Upper lobe of left lung (tissue), 6 donors: ENCODE measurements at places on chromosomes 12 and 14. TPM values are rescaled to one million over a fixed set of nuclear protein-coding genes. Genes with fewer than 3 reads are reported as not detected.

DNA sequence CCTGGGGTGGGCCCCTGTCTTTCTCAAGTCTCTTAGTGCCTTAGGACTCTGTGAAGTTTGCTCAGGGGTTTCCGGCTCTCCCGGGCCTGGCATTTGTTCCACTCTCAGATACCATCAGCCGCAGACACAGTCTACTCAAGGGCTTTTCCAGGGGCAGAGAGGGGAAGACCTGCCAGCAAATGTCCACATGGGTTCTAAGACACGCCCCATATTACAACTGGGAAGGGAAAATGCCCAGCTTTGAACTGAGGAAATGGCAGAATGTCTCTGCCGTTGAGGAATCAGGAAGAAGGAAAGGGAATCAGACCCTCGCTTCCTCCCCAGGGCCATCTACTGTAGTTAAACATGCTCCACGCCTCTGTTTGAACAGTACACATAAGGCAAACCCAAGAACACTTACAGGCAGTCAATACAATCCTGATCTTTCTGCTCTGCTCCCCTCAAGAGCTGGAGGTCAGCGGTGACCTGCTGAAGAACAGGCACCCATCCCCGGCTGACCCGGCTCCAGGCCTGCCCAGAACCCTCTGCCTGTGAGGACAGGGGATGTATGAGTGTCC is 7.9 kb downstream of the CCDC85C start:
- no peak for DNase-seq

GRCh38 chr12:60100852-60101251 is 505.0 kb downstream of the SLC16A7 start:
- no peak for DNase-seq

GRCh38 chr14:28879573-28879996 is 113.0 kb downstream of the FOXG1 start:
- DNase-seq: no peak

AMDHD1 gene
- total RNA-seq: 2.1 TPM

DNA sequence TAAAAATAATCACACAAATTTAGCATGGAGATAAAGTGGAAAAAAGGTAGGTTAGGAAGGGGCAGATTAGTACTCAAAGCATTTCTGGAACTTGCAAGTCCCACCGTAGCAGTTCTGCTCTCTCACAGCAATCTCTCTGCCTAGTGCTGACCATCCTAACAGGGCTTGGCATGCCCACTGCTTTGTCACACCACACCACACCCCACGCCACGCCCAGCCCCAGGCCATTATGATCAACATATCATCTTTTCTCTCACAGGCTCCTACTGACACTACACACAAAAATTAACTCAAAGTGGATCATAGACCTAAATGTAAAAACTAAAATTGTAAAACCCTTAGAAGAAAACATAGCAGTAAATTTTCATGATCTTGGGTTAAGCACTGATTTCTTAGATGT is 273.7 kb downstream of the DAD1 start:
- no peak for DNase-seq

NPAS3 gene
- total RNA-seq: 0.30 TPM

DNA sequence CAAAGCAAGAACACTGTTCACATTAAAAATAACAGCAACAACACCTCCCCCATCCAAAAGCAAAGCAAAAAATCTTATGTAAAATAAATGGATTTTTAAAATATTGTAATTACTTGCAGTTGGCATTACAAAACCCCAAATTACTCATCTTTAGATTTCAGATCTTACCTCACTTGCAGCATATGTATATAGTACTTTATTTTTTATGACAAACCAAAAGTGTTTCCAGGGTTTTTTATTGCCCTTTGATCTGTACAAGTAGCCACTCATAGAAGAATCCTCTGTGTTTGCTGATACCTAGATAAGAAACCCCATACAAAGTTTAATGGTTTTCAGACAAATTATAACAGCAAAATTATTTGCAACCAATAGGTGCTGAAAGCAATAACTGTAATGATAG is 12.2 kb upstream of the NR2C1 start:
- no peak for DNase-seq

KRT72 gene
- not detected for total RNA-seq

MYBPC1 gene
- total RNA-seq: not detected

DNA sequence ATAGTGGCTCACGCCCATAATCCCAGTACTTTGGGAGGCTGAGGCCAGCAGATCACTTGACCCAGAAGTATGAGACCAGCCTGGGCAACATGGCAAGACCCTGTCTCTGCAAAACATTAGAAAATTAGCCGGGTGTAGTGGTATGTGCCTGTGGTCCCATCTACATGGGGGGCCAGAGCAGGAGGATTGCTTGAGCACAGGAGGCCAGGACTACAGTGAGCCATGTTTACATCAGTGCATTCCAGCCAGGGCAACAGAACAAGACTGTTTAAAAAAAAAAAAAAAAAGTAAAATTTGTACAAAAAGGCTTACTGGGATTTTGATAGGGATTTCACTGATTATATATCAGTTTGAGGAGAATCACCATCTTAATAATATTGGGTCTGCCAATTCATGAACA is 7.8 kb downstream of the HCFC2 start:
- DNase-seq: no peak

NDUFB1 gene
- total RNA-seq: 197 TPM

- DNase-seq: no peak
These were observed 60.7 kb downstream of the SSPN start for GRCh38 chr12:26255893-26256645.

GRCh38 chr12:58086930-58087329 is 145.6 kb downstream of the ATP23 start:
- no peak for DNase-seq

DNA sequence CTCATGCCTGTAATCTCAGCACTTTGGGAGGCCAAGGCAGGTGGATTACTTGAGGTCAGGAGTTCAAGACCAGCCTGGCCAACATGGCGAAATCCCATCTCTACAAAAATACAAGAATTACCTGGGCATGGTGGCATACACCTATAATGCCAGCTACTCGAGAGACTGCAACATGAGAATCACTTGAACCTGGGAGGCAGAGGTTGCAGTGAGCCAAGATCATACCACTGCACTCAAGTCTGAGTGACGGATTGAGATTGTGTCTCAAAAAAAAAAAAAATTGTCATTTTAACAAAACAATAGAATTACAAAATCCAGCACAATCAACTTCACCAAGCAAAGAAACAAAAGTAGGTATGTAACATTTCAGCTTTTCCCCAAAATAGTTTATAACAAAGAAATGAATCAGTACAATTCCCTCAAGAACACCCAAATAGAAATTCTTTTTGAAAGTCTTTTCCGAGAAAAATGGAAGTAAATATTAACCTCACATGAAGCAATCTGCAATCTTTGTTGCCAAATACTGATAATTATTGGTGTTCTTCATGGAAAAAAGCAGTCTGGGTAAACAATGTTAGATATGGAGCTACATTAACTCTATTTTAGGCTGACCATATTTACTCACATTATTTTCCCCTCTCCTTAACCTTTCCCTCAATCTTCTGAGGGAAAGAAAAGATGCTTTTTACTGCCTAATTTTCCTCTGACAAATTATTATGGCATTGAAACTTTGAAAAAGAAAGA is 165.9 kb upstream of the ATF7IP start:
- no peak for DNase-seq

KIF26A gene
- 2.1 TPM for total RNA-seq

BCL2L2 gene
- 44.5 TPM for total RNA-seq

DNA sequence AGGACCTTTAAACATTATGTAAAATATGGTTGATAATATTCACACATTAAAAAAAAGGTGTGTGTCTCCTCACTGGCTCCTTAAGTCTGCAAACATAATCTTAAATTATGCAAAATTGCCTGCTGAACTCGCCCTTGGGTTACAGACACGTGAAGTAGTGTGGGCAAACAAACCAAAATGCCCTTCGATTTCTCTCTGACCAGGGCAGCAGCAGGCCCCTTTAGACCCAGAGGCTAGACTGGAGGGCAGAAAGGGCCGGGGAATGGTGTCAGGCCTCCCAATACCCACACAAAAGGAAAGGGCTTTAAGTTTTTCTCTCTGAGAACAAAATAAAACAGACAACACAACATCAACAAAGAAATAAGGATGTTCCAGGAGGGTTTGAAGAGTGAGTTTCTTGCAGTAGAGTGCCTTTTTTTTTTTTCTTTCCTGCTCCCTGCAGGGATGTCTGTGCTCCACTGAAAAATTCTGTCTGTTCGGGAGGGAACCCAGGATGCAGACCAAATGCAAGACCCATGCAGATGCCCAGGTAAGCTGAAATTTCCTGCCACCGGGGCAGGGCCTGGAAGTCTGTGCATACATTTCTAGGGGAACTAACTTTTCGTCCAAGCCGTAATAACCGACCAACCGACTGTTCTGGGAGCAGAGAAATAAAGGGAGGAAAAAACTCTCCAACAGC is 1.7 kb downstream of the TBX3 start:
- DNase-seq: no peak

GRCh38 chr12:89750389-89751351 is 42.0 kb upstream of the ATP2B1 start:
- DNase-seq: no peak

DNA sequence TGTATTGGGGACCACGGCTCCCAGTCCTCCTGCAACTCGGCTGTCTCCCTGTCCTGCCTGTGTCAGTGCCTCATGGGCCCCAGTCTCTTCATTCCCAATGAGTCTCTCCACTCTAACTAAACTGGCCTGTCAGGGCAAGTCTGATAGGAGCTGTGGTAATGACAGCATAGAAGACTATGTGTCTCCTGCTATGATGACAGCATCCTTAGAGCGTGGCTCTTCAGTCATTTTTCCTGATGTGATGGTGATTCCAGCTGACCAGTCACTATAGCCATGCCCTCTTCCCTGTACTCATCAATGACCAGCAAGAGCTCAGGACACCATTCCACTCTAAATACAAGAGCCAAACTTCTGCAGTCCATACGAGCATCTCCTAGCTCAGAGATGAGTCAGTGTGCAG is 339.8 kb downstream of the PCNX1 start:
- no peak for DNase-seq

DNA sequence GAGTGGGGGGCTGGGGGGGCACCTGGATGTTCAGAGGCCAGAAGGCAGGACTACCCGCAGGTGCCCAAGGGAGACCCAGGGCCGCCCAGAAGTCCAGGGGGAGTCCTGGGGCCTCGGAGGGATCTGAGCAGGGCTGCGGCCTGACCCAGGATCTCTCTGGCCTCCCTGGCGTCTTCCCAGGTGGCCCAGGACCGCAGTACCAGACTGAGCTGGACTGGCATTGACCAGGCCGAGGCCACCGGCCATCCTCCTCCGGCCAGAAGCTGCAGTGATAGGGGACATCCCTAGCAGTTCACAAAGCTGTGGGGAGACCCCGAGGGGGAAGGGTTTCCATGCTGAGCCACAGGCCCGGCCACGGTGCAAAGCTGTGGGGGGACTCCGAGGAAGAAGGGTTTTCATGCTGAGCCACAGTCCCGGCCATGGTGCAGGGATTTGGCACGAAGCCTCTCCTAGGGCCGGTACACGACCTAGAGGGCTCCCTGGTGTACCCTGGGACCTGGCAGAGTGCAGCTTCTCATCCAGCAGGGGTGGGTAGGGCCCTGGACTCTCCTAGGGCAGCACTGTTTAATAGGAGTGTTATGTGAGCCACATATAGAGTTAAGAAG is 24.4 kb downstream of the FBRSL1 start:
- peak; percentile 66 for DNase-seq

DNA sequence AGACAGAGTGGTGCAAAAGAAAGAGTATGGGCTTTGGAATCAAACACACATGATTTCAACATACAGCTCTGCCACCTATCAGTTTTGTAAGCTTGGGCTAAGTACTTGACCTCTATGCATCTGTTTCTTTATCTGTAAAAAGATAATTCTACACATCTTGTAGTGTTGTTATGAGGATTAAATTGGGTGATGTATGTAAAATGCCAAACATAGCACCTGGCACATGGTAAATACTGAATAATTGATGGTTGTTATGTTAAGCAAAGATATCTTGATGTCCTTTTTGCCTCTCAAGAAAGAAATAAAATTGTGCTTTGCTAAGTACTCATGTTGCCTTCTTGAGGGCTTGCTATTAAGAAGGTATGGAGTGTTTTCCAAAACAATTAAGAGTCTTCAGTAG is 2.3 kb upstream of the CSRP2 start:
- no peak for DNase-seq

DNA sequence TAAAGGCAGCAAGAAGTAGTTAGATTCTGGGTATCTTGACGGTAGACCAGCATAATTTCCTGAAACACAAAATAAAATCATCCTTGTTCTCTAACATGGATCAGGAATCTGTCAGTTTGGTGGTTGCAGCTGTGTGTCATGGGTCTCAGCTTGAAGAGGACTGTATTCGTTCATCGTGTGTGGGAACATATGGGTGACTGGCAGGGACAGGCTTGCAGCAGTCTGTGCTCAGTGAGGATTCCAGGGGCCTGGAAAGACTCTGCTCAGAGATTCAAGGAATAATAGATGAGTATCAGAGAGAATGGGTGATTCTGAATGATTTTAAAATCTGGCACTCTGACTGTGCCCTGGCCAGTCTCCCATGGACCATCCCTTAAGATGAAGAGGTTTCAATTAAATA is 421.6 kb downstream of the APAF1 start:
- no peak for DNase-seq

RASSF9 gene
- 1.4 TPM for total RNA-seq

TSPAN19 gene
- total RNA-seq: 25.2 TPM
